Epithelial cell of esophagus (primary cell): ENCODE measurements at places on chromosomes 1 and 21.
A peak's percentile ranks its signal among the peaks of the same experiment; 100 is the strongest.

DNA sequence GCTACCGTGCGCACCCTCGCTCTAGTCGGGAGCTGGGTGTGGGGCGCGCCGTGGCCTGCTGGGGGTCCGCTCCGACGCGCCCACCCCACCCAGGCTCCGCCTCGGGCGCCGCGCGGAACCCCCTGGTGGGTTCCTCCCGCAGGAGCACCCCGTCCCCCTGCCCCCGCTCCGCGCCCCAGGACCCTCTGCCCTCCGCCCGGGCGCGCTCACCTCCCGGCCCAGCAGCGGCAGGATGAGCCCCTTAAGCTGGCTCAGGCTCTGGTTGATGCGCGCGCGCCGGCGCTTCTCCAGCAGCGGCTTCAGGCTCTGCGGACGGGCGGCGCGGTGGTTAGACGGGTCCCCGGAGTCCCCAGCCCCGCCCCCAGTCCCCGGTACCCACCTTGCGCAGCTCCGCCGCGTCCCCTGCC lies 319 bp downstream of the HES2 start:
- no peak for DNase-seq

DNA sequence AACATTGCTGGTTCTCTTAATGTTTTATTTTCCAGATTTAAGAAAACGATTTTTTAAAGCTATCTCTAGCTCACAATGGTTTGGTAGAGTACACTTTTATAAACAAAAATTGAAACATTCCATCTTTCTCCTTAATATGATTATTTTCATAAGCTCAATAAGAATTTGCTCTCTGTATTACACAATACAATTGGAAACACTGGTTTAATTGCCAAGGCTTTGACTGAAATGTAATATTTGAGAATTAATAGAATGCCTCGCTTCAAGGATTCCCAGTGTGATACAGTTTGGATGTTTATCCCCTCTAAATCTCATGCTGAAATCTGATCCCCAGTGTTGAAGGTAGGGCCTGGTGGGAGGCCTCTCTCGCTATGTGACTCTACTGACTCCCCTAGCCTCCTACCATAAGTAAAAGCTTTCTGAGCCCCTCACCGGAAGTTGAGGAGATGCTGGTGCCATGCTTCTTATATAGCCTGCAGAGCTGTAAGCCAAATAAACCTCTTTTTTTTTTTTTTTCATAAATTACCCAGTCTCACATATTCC lies 67.4 kb downstream of the DDAH1 start:
- DNase-seq = no peak

- no peak for DNase-seq
Measured at GRCh38 chr1:94621802-94622201, 80.2 kb upstream of the F3 start.

- no peak for DNase-seq
Measured at GRCh38 chr21:39885119-39885848, 18.0 kb downstream of the PCP4 start.

- DNase-seq = peak; percentile 34
Measured at GRCh38 chr1:233843525-233844204, 60.8 kb upstream of the SLC35F3 start.

DNA sequence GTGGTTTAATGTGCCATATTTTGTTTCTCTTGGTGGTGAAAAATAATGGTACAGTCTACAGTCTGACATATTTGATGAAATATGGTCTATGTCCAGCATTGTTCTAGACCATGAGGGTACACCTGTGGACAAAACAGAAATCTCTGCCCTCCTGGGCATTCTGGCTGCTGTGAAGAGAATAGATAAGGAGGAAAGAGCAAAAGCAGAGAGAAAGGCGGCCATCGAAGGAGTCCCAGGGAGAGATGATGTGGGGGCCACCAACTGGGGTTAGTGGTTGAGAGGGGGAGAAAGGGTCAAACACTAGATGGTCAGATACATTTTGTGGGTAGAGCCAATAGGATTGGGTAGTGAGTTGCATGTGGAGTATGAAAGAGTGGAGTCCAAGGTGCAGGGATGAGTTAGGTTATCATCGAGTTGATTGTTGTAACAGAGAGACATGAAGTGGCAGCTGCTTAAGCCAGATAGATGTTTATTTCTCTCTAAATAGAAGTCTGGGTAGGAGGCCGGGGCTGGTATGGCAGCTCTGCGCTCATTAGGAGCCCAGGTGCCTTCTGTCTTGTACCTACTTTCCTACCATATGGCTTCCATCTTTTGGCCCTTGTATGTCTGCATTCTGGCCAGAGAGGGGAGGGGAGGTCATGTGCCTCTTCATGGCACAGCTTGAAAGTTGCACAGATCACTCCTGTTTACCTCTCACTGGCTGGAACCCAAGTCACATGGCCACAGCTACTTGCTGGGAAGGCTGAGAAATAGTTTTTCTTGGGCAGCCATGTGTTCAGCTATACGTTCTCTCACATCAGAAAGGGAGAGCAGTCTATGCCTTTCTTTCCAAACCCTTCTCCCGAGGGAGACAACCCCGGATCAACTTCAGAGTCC lies 13.0 kb downstream of the UBE4B start:
- no peak for DNase-seq

DNA sequence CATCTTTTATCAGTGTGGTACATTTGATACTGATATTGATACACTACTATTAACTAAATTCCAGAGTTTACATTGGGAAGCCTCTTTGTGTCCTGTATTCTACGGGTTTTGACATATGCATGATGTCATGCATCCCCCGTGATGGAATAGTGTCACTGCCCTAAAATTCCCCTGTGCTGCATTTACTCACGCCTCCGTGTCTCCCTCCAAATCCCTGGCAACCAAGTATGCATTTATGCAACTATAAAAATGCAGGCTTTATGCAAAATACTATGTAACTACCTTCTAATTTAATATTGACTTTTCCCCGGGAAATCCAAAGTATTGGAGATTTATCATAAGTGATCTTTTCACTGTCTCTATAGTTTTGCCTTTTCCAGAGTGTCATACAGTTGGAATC lies 453.7 kb upstream of the RUNX1 start:
- no peak for DNase-seq

DNA sequence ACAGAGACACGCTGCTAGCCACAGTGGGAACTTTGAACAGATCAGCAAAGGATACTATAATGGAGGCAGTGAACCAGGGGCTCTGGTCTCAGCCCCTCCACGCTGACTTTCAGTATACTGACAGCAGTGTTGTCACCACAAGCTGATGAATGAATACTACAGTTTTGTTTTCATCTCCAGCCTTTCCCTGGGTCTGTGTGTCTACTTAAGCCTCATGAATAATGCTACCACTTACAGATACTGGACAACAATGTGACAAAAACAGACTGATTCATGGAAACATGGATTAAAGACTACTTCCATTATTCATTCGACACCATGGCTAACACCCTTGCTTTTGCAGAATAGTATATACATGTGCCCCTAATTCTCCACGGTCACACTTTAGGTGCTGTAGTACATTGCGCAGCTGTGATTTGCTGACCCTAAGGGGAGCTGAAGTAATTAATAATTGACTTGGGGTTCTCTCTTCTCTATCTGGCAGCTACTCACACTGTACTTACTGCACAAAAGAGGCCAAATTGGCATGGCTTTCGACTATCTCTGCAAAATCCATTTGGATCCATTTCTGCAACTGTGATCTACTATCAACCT lies 203.2 kb upstream of the LYPLAL1 start:
- DNase-seq = no peak

- no peak for DNase-seq
Measured at GRCh38 chr1:108679586-108680213, 12.4 kb upstream of the PRPF38B start.

- peak; percentile 39 for DNase-seq
Measured at GRCh38 chr1:88595355-88596002, 88.6 kb upstream of the PKN2 start.

- no peak for DNase-seq
Measured at GRCh38 chr1:57839526-57839925, 415.7 kb upstream of the DAB1 start.

GRCh38 chr1:119768778-119769177 lies at the start of gene HMGCS2:
TSS of gene HMGCS2 (minus strand) at chr1:119768905. CDS start at chr1:119768844, 61 bp downstream.
- no peak for DNase-seq

- DNase-seq = peak; percentile 90
Measured at GRCh38 chr1:200905411-200906052, 10.8 kb downstream of the INAVA start.

GRCh38 chr1:3617806-3618345 lies 6.6 kb upstream of the MEGF6 start:
- no peak for DNase-seq

DNA sequence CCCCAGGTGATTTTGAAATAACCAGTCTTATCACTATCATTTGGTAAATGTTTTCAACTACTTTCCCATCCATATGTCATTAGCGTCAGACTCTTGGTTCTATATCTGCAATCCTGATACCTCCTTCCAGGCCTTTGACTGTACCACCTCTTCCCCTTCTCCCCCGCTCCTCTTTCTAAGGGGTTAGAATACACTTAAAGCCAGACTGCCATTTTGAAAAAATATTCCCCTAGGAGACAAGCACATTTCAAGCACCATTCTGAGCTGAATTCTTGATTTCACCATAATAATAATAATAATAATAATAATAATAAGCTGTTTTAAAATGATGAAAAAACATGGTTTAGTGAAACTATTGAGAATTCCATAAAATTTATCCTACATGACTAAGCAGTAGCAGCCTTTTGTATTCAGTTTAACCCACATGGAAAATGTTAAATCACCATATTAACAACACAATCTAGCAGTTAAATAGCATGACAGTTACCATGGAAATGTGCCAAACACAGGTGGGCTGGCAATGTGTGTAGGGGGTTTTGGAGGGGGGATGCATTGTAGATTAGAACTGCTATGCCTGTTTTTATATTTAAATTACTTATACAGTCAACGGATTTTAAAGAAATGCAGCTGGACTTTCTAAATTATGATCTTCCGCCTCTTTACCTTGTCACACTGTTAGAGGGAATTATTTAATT lies 480.2 kb upstream of the DEPDC1 start:
- DNase-seq = no peak

DNA sequence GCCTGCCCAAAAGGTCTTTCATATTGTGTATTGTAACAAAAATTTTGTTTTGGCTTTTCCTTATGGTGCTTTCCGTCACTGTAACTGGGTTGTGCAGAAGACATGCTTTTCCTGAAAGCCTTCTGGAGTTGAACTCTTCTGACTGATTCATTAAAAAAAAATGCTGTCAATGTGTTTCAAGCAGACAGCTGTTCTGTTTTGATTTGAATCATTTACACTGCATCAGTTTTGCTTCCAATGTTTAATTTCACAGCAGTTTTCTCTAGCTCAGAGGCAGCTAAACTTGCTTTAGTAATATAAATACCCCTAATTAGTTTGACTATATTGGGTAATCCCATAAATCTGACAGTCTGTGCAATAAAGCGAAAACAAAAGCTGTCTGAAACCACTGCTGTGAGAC lies 7.9 kb downstream of the UTP11 start:
- DNase-seq = no peak

DNA sequence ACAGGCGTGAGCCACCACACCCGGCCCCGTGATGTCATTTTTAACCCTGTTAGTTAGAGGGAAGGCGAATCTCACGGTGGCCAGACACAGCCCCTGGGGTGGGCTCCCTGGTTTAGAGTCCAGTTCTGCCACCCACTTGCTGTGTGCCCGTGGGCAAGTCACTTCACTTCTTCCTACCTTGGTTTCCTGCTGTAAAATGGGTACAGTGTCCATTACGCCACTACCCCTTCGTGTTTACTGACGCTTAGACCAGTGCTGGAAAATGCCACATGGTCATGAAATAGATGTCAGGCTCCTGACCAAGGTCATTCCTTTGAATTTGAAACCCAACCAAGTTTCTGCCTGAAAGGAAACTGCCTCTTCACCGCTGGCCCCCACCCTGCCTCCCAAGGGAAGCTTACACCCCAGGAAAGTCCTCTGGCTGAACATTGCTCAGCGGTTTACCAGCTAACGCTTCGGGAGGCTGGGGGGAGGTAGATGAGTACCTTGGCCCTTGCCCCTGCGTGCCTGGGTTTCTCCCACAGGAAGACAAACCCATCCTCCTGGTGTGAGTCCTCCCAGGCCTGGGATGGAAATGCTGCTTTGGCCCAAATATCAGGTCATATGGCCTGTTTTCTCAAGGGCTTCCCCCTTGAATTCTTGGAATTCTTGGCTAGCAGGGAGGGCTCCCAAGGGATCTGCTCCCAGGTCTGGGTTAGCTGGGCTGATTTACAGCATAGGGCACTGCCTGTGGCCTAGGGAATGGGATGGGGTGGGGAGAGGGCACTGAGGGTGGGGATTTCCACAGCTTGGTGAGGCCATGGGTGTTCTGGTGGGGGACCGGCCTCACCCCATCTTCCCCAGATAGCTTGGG lies 7.6 kb upstream of the AADACL4 start:
- no peak for DNase-seq

DNA sequence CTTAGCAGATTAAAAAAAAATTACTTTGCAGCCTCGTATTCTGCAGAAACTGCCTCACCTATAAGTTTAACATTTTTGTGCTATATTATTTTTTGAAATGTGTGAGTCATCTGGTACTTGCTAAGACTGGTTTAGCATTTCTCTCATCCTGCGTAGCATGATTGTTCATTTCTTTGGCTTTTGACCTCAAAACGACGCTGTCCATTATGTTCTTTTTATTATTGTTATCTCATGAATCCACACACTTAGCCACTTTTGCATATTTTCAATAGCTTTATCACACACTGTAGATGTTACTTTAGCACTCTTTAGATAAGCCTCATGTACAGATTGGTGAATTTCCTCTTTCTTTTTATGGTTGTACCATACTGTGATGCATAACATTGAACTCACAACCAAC lies 1004.9 kb upstream of the NCAM2 start:
- no peak for DNase-seq

GRCh38 chr1:86503406-86504136 lies 34.8 kb downstream of the CLCA1 start:
- DNase-seq = no peak

DNA sequence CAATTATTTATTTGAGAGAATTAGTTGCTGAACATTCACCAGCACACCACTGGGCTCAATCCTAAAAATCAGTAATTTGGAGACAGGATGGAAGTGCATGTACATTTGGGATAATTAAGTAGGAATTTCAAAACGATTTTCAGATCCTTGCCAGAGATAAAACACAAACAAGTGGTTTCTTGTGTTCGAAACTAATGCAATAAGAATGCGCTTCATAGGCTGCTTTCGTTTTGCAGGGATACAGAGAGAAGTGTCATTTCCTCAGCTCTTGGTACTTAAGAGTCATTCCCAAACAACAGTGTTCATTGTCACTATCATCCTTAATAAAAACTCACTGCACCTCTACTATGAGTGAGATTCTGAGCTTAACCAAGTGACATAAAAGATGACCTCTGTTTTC lies 20.6 kb upstream of the USP24 start:
- DNase-seq = peak; percentile 76

- no peak for DNase-seq
Measured at GRCh38 chr1:41963636-41964035, 44.9 kb upstream of the HIVEP3 start.
